ENCODE measurements at places on chromosomes 2 and 18.
A peak's percentile ranks its signal among the peaks of the same experiment; 100 is the strongest.

- no peaks in the 10 kb centered on the region for H3K36me3 ChIP-seq
- H3K4me3 ChIP-seq = no peak overlapping the region
- H3K27ac ChIP-seq = no peak overlapping the region
- DNase-seq = no peak
These were observed 1704.8 kb upstream of the PIK3C3 start for GRCh38 chr18:40250236-40250635.

DNA sequence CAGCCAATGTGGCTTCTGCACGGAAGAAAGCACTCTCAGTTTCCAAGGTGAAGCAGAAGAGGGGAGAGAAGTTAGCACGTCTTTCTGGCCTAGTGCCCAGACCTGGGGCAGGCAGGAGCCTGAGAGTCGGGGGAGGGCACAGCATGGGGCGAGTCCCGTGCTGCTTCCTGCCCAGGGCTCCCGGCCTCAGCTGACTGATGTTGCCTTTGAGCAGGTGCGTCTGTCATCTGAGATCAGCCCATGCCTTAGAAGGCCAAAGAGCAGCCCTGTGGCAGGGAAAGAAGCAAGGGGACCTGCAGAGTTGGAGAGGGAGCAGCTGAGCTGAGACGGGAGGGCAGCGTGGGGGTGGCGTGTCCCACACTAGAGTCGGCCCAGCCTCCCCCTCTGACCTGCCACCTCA lies 3.3 kb downstream of the KCNIP3 start:
- H3K4me3 ChIP-seq = no peak overlapping the region
- H3K4me1 ChIP-seq = peaks cover 3% of the 10 kb centered on the region
- DNase-seq = no peak
- H3K27ac ChIP-seq = no peak overlapping the region
- peaks cover 56% of the 10 kb centered on the region for H3K27me3 ChIP-seq
- H3K36me3 ChIP-seq = no peaks in the 10 kb centered on the region

DNA sequence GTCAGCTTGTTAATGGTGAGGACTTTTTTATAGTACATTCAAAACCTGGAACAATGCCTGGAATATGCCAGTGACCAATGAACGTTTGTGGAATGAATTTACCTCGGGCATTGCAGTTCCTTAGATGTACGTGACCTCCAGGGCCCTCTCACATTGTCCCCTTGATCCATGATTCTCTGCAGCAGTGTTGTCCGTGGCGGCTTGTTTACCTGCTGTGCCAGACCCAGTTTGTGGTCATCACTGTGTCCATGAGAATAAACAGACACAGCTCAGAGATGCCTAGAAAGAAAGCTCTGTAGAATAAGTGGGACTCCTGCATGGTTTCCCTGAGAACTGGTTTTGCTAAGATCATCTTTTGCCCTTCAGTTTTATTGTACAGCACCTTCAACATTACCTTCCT lies 1132.2 kb downstream of the DPP10 start:
- no peaks in the 10 kb centered on the region for H3K27me3 ChIP-seq
- H3K27ac ChIP-seq = no peak overlapping the region
- no peaks in the 10 kb centered on the region for H3K4me1 ChIP-seq
- H3K36me3 ChIP-seq = no peaks in the 10 kb centered on the region
- H3K4me3 ChIP-seq = no peak overlapping the region
- no peak for DNase-seq

DNA sequence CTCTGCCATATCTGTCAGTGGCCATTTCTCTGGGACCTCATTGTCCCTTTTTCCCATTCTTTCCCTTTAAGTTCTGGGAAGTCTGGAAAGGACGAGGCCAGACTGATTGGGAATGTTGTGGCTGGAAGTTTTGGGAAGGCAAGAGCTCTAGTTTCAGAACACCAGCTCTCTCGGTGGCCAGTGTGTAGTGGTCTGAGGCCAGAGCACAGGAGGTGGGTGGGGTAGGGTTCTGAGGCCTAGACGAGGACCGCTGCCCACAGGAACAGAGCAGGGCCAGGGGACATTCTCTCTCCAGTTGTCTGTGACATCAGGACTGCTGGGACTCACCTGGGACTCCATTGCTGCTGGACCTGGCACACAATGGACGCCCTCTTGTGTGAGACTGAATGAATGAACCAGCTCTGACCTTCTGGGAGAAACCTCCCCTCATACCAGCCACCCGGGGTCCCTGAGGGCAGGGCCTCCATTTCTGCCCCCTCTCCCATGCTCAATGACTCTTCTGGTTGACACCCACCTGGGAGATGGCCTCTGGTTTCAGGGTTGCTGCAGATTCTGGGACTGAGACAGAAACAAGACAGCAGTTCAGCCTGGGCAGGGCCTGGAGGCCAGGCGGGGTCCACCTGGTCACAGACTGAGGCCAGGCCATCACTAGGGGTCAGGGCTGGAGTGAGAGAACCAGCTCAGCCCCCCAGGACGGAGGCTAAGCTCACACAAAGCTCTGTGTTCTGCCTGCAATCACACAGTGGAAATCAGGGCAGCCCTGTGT lies 8.4 kb upstream of the NPPC start:
- H3K27me3 ChIP-seq = peaks cover 12% of the 10 kb centered on the region
- H3K4me1 ChIP-seq = no peaks in the 10 kb centered on the region
- H3K4me3 ChIP-seq = no peak overlapping the region
- no peaks in the 10 kb centered on the region for H3K36me3 ChIP-seq
- no peak overlapping the region for H3K27ac ChIP-seq
- no peak for DNase-seq

DNA sequence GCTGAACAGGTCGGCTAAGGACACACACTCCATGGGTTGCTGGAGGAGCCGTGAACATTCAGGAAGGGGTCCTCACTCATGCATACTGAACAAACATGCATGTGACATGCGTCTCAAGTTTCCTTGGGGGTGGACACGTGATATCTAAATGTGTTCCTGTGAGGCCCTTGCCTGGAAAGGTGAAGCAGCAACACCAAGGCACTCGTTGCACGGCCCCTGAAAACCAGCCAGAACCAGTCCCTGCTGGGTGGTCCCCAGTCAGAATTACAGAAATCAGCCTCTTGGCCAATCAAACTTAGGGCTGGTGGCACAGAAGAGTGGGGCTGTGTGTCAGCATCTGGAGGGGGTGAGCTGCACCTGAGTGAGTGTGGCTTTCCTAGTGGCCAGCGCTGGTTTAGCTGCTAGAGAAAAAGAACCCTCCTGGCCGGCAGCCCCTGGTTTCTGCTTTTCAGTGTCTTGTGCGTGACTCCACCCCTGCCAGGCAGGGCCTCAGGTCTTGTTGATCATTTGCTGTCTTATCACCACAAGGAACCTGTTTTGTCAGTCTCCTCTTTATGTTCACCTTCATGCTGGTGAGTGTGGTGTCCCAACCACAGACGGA lies 3.2 kb upstream of the AQP12B start:
- peak overlapping the region; percentile 37 for H3K4me3 ChIP-seq
- no peak for DNase-seq
- peaks cover 13% of the 10 kb centered on the region for H3K4me1 ChIP-seq

GRCh38 chr2:114857196-114857595 lies 414.8 kb downstream of the DPP10 start:
- no peak overlapping the region for H3K27ac ChIP-seq
- no peaks in the 10 kb centered on the region for H3K27me3 ChIP-seq
- H3K4me3 ChIP-seq = no peak overlapping the region
- DNase-seq = no peak
- no peaks in the 10 kb centered on the region for H3K36me3 ChIP-seq
- H3K4me1 ChIP-seq = no peaks in the 10 kb centered on the region

DNA sequence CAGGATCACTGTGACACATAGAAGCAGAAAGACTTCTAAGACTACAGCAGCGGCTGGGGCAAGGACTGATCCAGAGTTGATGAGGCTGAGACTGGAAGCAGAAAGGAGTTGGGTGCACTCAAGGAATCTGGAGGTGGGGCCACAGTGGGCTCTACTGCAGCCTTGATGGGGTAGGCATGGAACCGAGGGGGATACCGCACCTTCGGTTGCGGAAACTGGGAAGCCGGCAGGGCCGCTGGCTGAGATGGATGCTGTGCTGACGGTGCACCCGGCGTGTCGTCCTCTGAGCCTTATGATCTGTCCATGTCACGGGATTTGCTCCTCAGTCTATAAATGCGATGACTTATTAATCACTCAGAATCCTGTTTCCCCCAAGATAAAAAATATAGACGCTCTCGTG lies 473.5 kb upstream of the MYT1L start:
- DNase-seq = no peak
- peaks cover 4% of the 10 kb centered on the region for H3K36me3 ChIP-seq
- H3K27ac ChIP-seq = no peak overlapping the region
- no peak overlapping the region for H3K4me3 ChIP-seq
- peaks cover 3% of the 10 kb centered on the region for H3K27me3 ChIP-seq
- no peaks in the 10 kb centered on the region for H3K4me1 ChIP-seq

DNA sequence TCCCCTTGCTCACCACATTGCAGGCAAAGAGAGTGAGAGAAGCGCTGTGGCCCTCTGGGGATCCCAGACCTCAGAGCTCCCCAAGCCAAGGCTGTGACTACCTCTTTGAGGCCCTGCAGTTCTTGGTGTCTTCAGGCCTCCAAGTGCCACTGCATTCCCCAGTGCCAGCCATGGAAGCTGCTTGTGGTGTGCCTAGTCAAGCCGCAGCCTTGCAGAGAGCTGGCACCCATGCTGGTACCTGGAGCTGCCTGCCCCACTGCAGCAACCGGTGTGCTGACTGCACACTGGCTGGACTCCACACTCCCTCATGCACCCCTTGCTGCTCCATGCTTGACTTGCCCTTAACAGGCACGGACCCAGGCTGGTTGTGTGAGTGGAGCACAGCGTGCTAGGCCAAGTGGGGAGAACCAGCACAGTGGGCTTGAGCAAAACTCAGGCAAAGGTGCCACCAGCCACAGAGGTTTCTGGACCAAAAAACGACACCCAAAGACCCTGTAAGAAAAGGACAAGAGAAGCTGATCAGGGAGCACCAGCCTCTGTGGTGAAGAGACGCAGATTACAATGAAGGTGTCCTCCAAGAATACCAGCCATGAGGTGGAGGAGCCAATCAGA lies 113.5 kb upstream of the TMEM18 start:
- no peaks in the 10 kb centered on the region for H3K4me1 ChIP-seq
- no peak overlapping the region for H3K4me3 ChIP-seq
- peaks cover 20% of the 10 kb centered on the region for H3K27me3 ChIP-seq
- peak overlapping the region; percentile 51 for H3K27ac ChIP-seq
- H3K36me3 ChIP-seq = no peaks in the 10 kb centered on the region

- H3K27me3 ChIP-seq = no peaks in the 10 kb centered on the region
- peaks cover 53% of the 10 kb centered on the region for H3K36me3 ChIP-seq
- H3K4me1 ChIP-seq = peaks cover 83% of the 10 kb centered on the region
These were observed 6.7 kb downstream of the GYPC start for GRCh38 chr2:126662621-126663020.

DNA sequence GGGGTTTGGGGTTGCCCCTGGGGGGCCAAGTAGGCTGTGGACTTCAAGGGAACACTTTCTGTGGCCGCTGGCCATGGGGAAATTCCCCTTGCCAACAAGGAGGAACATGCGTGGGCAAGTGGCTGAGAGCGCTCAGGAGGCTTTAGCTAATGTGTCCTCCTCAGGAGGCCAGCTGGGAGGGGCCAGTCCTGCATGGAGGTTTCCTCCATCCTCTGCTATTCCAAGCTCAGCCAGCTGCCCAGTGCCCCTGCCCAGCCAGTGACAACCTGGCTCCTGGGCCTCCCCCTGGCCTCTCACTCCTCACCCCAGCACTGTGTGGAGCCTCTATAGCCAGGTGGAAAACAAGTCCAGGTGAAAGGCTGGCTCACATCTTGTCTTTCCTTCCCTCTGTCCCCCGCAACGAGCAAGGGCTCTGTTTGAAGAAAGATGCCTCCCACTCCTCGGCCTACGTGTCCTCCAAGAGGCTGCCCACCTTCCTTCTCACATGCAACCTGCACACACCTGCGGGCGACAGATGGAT lies 64.4 kb upstream of the DAPL1 start:
- peaks cover 39% of the 10 kb centered on the region for H3K27me3 ChIP-seq
- H3K36me3 ChIP-seq = no peaks in the 10 kb centered on the region
- H3K4me3 ChIP-seq = no peak overlapping the region
- H3K4me1 ChIP-seq = no peaks in the 10 kb centered on the region

- H3K27me3 ChIP-seq = no peaks in the 10 kb centered on the region
- no peak overlapping the region for H3K27ac ChIP-seq
- DNase-seq = no peak
- H3K36me3 ChIP-seq = peaks cover under 1% of the 10 kb centered on the region
These were observed 212.1 kb downstream of the PTPRM start for GRCh38 chr18:7779211-7779610.

- peaks cover 3% of the 10 kb centered on the region for H3K36me3 ChIP-seq
- no peaks in the 10 kb centered on the region for H3K4me1 ChIP-seq
- DNase-seq = no peak
These were observed 43.7 kb upstream of the RMDN2 start for GRCh38 chr2:37881397-37881796.

GRCh38 chr2:2719781-2720180 lies 388.7 kb upstream of the MYT1L start:
- H3K4me3 ChIP-seq = no peak overlapping the region
- H3K36me3 ChIP-seq = no peaks in the 10 kb centered on the region
- H3K27ac ChIP-seq = no peak overlapping the region
- peaks cover 5% of the 10 kb centered on the region for H3K27me3 ChIP-seq

- H3K4me1 ChIP-seq = no peaks in the 10 kb centered on the region
- H3K4me3 ChIP-seq = no peak overlapping the region
- no peaks in the 10 kb centered on the region for H3K27me3 ChIP-seq
- no peak for DNase-seq
- no peak overlapping the region for H3K27ac ChIP-seq
These were observed 831.2 kb upstream of the CDH2 start for GRCh38 chr18:29007986-29008654.

- no peak overlapping the region for H3K4me3 ChIP-seq
- no peak overlapping the region for H3K27ac ChIP-seq
- no peak for DNase-seq
These were observed 46.6 kb downstream of the PLCL1 start for GRCh38 chr2:197850882-197851450.

- no peak overlapping the region for H3K27ac ChIP-seq
- no peaks in the 10 kb centered on the region for H3K4me1 ChIP-seq
- no peak overlapping the region for H3K4me3 ChIP-seq
- no peaks in the 10 kb centered on the region for H3K36me3 ChIP-seq
These were observed 389.3 kb downstream of the IRS1 start for GRCh38 chr2:226410247-226410835.

GRCh38 chr2:108565778-108566375 lies 31.6 kb downstream of the LIMS1 start:
- DNase-seq = peak; percentile 5
- H3K36me3 ChIP-seq = no peaks in the 10 kb centered on the region
- peaks cover 8% of the 10 kb centered on the region for H3K4me1 ChIP-seq
- peak overlapping the region; percentile 79 for H3K27ac ChIP-seq
- H3K4me3 ChIP-seq = peak overlapping the region; percentile 47

- H3K27me3 ChIP-seq = no peaks in the 10 kb centered on the region
- H3K4me1 ChIP-seq = peaks cover 13% of the 10 kb centered on the region
- H3K36me3 ChIP-seq = peaks cover 41% of the 10 kb centered on the region
- H3K27ac ChIP-seq = no peak overlapping the region
- no peak for DNase-seq
These were observed 5.7 kb downstream of the C18orf32 start for GRCh38 chr18:49481317-49481716.

- H3K4me1 ChIP-seq = peaks cover 3% of the 10 kb centered on the region
- peaks cover 7% of the 10 kb centered on the region for H3K27me3 ChIP-seq
- no peak overlapping the region for H3K27ac ChIP-seq
- no peaks in the 10 kb centered on the region for H3K36me3 ChIP-seq
- no peak for DNase-seq
These were observed 65.7 kb upstream of the PPM1B start for GRCh38 chr2:44102790-44103562.

GRCh38 chr2:118654945-118655344 lies 192.5 kb downstream of the EN1 start:
- DNase-seq = no peak
- H3K27me3 ChIP-seq = peaks cover 5% of the 10 kb centered on the region
- H3K4me3 ChIP-seq = no peak overlapping the region
- no peaks in the 10 kb centered on the region for H3K36me3 ChIP-seq
- no peaks in the 10 kb centered on the region for H3K4me1 ChIP-seq
- no peak overlapping the region for H3K27ac ChIP-seq
